ENCODE measurements at places on chromosomes 6 and 20.
A peak's percentile ranks its signal among the peaks of the same experiment; 100 is the strongest.

DNA sequence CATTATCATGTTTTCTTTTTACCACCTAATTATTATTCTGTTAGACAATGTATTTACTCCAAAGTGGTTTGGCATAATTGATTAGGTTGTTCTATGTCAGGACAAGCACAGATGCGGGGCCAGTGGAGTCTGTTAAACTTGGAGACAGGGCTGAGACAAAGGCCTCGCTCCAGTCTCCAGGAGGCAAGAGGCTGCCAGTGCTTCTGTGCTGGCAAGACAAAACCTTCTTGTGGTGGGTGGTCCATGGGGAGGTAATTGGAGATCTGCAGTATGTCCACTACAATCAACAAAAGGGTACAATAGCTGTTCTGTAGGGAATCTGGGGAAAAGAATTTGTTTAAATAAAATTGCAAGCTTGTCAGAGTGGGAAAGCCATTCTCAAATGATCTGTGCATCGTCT, 677.2 kb upstream of the SLC35B3 start:
- DNase-seq = peak; percentile 60

GRCh38 chr6:85424981-85425380, 24.9 kb upstream of the NT5E start:
- no peak for DNase-seq

DNA sequence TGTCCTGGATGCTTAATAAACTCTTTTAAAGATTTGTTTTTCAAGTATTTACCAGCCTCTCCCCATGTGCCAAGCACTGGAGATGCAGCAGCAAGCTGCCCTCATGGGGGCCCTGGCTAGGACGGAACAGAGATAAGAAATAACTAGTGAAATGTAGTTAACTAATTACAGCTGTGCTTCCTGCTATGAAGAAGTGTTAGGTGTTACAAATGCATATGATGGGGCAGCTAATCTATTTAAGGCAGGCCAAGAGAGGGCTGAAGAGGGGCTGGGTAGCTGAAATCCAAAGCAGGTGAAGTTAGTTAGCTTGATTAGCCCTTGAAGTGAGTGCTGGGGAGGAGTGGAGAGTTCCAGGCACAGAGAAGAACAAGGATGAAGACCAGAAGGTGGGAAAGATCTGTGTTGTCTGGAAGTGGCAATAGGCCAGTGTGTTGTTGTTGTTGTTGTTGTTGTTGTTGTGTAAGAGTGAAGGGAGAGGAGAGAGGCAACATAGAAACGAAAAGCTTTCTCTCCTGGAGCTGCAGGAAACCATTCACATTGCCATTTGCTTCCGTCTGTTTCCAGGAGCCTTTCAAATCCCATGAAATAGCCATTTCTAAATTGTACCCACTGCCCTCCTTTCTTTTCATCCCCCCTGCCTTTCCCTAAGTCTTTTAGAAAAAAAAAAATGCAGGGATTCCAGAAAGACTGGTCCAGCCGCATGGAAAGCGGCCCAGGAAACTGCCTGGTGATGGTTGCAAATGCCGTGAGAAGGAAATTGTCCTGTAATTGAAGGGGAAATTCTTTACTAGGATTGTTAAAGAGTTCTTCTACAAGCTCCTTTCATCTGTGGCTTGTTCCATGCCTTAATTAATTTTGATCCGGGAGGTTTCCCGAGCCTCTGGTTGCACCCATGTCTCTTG, 119.6 kb downstream of the TFAP2C start:
- DNase-seq = no peak

DNA sequence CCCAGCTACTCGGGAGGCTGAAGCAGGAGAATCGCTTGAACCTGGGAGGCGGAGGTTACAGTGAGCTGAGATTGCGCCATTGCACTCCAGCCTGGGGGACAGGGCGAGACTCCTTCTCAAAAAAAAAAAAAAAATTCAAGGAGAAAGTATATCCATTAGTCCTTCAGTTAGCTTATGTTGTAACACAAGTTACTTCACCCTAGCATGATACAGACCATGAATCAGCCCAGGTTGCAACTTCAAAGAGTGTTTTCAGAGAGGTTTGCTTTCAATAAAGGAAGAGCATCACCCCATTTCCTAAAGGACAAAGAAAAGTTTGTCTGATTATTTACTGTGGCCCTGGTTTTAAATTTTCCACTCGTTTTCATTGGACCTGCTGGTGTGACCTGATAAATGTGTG, 73.0 kb downstream of the SERAC1 start:
- no peak for DNase-seq

DNA sequence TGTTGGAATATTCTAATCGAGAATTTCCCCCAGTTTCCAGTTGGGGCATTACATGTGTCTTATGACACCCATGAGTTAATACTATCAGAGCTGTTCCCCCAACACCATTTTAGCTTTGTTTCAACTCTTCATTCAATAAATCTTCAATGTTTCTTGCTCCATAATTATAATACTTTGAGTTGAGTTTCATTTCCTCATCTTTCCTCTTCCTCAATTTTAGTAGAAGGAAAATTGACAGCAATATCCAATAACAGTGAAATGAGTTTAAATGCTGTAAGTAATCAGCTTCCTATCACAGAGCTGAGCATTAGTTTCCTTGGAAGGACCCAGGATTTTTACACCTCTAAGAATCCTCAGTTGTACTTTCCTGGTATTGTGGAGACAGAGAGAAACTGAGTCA, 1.0 kb upstream of the STMND1 start:
- no peak for DNase-seq

- no peak for DNase-seq
Measured at GRCh38 chr6:44967481-44967880, 360.6 kb upstream of the RUNX2 start.

GRCh38 chr6:1986454-1987243, 258.8 kb downstream of the GMDS start:
- DNase-seq = no peak

DNA sequence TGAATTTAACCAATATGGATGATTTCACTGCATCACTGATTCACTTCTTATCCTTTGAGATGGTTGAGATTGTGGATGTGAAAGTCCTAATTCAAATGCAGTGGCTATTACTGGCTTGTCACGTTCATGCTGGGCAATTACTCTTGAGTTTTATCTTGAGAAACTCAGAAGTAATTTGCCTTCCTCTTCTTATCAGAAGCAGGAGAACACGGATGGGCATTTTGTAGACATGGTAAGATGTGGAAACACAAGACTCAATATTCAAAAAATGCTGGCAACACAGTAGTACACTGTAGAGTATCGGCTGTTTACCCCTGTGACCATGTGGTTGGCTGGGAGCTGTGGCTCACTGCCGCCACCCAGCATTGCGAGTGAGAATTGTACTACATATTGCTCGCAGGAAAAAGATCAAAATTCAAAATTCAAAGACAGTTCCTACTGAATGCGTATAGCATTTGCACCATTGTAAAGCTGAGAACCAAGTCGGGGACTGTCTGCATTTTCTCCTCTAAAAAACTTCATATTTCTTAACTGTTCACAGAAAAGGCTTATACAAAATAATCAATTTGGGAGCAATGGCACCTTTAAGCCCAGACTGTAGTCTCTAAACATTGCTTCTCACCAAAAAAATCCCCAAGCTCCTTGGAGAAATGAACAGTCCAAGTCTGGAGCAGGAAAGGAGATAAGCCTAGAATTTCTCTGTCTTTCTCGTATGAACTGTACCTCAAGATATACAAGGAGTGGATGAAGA, 61.9 kb upstream of the ELOVL5 start:
- no peak for DNase-seq

DNA sequence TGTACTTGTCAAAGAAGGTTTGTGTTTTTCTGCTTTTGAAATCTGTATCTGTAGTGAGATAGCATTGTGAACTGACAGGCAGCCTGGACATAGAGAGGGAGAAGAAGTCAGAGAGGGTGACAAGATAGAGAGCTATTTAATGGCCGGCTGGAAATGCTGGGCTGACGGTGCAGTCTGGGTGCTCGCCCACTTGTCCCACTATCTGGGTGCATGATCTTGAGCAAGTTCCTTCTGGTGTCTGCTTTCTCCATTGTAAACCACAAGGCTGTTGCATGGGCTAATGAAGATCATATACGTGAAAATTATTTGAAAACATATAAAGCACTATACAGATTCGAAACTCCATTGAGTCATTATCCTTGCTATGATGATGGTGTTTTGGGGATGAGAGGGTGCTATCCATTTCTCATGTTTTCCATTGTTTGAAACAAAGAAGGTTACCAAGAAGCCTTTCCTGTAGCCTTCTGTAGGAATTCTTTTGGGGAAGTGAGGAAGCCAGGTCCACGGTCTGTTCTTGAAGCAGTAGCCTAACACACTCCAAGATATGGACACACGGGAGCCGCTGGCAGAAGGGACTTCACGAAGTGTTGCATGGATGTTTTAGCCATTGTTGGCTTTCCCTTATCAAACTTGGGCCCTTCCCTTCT, 18.4 kb downstream of the CD83 start:
- DNase-seq = no peak

DNA sequence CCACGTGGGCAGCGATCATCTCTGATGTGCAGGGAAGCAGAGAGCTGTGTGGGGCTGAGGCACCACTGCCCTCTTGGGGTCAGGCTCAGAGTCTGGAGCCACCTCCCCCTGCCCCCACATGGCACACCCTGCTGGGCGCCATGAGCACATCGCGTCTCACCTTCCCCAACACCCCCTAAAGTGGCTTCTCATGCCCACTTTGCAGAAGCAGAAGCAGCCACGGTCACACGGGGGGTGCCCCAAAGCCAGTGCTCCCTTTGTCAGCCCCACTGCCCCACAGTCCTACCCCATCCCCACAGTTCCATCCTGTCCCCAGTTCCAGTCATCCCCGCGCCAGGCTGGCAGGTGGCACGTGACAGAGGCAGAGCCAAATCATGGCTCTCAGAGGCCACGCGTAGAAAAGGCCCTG, 19.5 kb downstream of the SDCBP2 start:
- DNase-seq = no peak

DNA sequence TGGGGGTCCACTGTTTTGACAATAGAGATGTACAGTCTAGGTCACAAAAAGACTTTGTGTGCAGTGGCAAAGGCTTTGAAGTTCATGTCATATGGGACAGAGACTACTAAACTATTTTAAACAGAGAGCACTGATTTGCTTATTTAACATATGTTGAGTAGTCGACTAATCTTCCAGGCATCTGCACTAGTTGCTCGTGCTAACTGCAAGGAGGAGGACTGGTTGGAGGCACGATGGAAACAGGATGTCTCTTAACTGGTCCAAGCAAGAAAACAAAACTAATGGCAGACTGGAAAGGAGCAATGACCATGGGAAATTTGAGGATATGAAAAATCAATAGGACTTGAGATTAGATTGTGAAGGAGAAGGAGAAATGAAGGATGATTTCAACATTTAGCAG, 28.5 kb upstream of the ERVFRD-1 start:
- no peak for DNase-seq

GRCh38 chr6:158703837-158704822, 54.3 kb downstream of the SYTL3 start:
- peak; percentile 92 for DNase-seq

- DNase-seq = no peak
Measured at GRCh38 chr20:1112908-1113307, 5.5 kb upstream of the PSMF1 start.

DNA sequence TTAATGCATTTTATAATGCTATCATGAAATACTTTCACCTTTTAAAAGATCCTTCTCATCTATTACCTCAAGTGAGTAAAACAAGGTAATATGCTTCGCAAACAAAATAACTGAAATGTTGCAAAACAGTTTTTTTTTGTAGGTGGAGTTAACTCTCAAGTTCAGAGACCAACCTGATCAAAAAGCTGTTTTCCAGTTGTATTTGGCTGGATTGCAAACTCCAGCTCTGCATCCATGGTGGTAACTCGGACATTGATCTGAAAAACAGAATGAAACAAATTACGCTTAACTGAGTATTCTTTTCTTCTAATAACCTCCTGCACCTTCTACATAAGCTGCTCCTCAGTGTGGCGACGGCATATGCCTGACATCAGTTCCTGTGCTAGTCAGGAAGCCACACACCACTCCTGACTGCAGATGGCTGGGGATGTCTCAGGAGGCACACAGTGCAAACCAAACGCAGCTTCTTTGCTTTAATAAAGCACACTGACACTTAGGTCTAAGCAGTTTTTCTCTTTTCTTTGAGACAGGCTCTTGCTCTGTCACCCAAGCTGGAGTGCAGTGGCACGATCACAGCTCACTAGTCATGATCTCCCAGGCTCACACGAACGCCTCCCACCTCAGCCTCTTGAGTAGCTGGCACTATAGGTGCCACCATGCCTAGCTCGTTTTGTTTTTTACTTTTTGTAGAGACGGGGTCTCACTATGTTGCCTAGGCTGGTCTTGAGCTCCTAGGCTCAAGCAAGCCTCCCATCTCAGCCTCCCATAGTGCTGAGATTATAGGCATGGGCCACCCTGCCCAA, 29.9 kb downstream of the EZR start:
- no peak for DNase-seq
